ENCODE measurements at places on chromosomes 16 and 17.

- DNase-seq, result peak; percentile 34
Measured at GRCh38 chr16:56013962-56014552, 138.9 kb upstream of the CES5A start.

- no peak for DNase-seq
Measured at GRCh38 chr17:50988427-50988826, 122.3 kb upstream of the TOB1 start.

- DNase-seq, result peak; percentile 69
Measured at GRCh38 chr16:15642557-15643047, 352 bp downstream of the MARF1 start.

DNA sequence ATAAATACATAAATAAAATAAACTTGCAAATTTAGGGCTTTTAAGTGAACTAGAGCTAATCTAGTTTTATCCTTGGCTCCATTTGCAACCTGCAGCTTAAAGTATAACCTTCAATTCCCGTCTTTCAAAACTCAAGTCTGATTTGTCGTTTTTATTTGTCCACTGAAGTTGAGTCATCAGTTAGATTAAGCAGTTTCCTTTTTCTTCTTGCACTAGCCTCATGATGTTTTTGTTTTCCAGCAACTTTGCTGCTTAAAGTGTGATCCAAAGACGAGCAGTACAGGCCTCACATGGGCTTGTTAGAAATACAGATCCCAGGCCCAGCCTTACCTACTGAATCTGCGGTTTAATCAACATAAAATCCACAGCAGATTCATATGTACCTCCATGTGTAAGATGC, 13.8 kb downstream of the ARSG start:
- DNase-seq, result no peak

DNA sequence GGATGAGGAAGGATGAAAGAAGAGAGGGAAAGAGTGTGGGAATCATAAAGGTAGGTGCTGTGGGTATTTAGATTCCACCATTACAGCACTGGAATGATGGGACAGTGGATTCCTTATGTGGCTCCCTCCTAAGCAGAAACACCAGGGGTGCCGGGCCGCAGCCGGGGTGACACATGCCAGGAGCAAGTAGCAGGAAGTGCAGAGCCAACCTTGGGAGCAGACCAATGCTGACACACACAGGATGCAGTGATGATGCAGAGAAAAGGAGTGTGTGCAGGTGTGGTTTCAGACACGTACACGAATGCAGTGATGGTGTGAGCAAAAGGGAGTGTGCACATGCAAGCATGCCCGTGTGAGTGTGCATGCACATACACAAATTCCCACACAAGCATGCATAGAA, 338.0 kb downstream of the SLC39A11 start:
- no peak for DNase-seq

DNA sequence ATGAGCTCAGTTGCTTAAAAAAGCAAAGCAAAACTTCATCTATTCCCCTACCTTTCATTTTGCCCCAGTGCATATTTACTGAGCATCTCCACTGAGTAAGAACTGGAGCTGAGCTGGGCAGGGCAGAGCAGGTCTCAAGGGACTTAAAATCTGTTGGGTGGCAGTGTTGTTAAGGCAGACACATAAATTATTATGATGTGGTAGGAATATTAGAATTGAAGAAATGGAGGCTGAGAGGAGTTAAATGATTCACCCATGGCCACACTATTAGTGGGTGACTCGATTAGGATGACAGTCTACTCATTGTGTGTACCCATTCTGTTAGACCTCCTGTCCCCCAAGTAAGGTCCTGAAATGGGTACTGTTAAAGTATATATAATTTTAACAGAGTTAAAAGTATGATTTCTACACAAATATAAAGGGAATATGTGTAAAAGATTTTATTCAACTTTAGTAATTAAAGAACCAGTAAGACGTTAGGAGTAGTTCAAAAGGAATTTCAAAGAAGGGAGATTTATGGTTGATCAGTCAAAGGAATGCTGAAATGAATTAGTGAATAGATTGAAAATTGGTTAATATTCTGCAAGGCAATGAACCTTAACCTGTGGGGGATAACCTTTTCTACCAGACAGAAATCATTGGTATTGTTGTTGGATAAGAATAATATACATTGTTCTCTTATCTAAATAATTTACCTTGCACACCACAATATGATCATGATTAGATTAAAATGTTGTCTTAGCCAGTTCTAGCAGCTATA, 17.5 kb downstream of the ITGB3 start:
- no peak for DNase-seq

GRCh38 chr17:2598166-2598565, 4.7 kb downstream of the PAFAH1B1 start:
- no peak for DNase-seq

DNA sequence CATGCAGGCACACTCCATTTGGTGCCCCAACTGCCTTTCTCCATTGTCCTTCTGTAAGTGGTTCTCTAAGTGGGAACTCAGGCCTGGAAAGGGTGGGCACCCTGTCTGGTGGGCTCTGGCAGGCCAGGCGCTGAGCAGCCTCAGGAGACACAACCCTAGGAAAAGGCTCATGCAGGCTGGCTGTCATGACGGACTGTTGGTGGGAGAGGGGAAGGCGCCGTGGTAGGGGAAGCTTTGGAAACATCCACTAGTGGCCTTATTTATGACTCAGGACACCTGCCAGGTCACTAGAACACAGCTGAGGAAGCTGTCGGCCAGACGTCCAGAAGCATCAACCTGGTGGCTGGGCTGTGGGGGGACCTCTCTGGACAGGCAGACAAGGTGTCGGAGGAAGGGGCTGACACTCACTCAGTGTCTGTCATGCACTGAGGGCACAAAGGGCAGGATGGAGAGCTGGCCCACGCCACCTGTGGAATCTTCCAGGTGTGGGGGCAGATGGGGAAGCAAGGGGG, 216.0 kb downstream of the SEC14L1 start:
- no peak for DNase-seq

DNA sequence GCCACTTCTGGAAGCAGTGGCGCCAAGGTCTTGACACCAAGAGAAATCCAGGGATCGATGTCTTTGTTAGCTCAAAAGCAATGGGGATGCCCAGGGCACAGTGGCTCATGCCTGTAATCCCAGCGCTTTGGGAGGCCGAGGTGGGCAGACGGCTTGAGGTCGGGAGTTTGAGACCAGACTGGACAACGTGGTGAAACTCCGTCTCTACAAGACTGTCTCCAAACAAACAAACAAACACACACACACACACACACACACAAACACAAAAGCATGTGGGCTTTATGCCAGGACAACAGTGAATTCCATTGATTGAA, 22.4 kb upstream of the FAAP100 start:
- DNase-seq, result no peak

Data from stimulated activated CD4-positive, alpha-beta T cell treated with anti-CD3 and anti-CD28 coated beads, Interleukin-4, amount 100 ng/mL, for 1 hour (primary cell).